ENCODE measurements at places on chromosomes 2 and 18.

GRCh38 chr18:78768656-78769501 lies 210.7 kb upstream of the SALL3 start:
- DNase-seq: no peak

GRCh38 chr2:234422981-234423431 lies 73.9 kb downstream of the ARL4C start:
- DNase-seq: peak; percentile 57

GRCh38 chr2:118807668-118808428 lies 39.6 kb downstream of the EN1 start:
- DNase-seq: no peak

DNA sequence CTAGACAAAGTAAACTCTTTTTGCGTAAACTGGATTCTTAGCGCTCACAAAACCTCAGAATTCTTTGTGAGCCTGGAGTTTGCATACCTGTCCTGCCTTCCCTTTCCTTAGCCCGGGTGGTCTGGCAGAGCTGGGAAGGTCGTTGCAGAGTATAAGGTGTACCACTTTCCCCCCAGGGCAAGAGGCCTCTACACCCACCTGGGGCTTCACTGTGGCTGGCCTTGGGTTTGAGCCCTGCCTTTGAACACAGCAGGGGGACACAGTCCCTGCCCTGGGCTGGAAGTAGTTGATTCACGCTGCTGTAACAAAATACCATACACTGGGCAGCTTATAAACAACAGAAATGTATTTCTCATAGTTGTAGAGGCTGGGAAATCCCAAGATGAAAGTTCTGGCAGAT lies 133.9 kb downstream of the B3GNT2 start:
- no peak for DNase-seq

DNA sequence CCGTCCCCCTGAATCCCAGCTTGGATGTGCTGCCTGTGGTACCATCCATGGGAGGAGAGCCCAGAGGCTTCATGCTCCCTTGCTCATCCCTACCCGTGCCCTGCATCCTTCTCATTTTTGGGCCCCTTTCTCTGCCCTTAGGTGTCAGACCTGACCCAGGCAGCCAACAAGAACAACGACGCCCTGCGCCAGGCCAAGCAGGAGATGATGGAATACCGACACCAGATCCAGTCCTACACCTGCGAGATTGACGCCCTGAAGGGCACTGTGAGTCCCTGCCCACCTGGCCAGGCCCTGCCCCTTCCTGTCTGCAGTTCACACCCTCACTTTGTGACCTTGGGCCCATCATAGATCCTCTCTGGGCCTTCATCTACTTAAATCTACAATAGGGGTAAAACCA lies 2.5 kb downstream of the DES start:
- DNase-seq: no peak

- DNase-seq: no peak
Measured at GRCh38 chr18:63316612-63317555, 2.7 kb downstream of the BCL2 start.

- DNase-seq: no peak
Measured at GRCh38 chr2:109282360-109282759, 153.4 kb downstream of the SH3RF3 start.

DNA sequence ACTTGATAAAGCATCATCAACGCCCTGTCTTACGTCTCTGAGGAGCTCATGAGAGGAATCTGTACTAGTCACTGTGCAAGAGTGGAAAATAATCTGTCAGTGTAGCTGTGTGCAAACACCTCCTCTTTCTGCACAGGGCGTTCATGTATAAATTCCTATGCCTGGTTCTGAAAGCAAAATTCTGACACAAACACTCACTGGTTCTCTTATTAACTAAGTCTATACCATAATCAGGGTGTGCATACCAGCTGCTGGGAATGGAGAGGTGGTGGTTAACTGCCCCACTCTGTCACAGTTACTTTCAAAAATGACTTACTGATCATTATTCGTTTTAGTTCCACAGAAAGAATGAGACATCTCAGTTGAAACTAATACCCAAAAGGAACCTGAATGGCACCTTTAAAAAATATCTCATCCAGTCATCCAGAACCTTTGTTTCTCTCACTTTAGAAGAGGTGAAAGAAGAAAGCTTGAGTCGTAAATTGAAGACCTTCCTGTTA lies 35.7 kb downstream of the STK39 start:
- peak; percentile 48 for DNase-seq

GRCh38 chr2:226256709-226257376 lies 542.8 kb downstream of the IRS1 start:
- DNase-seq: no peak

DNA sequence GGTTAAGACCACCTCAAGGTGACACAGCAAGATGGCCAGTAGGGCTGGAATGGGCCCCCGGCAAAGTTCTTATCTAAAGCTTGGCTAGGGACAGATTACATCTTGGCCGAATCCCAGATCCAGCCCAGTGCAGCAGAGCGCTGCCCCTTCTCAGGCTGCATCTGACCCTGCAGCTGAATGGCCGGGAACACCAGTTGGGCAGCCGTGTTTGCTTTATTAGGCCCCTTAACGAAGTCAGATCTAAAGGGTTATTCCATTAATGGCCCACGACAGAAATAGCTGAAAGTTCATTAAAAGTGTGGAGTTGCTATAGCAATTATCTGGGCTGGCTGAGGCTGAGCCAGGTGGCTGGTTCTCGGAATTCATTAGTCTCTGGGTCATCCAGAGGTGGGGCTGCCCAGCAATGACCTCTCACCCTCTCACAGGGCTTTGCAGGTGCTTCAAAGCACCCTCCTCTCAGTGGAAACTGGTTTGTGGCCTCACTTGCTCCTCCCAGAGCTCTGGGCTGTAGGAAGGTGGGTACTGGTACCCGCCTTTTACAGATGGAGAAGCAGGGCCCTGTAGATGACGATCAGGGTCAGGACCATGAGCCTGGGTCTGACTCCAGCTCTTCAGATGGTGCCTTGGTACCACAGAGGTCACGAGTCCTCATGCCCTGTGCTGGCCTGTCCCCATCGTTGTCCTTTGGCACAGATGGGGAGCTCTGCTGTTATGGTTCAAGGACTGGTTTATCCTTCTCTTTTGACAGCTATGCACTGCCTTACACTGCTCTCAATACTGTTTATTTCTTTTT lies 68.8 kb downstream of the EMX1 start:
- DNase-seq: no peak

- DNase-seq: no peak
Measured at GRCh38 chr2:211941216-211941747, 597.3 kb downstream of the ERBB4 start.

DNA sequence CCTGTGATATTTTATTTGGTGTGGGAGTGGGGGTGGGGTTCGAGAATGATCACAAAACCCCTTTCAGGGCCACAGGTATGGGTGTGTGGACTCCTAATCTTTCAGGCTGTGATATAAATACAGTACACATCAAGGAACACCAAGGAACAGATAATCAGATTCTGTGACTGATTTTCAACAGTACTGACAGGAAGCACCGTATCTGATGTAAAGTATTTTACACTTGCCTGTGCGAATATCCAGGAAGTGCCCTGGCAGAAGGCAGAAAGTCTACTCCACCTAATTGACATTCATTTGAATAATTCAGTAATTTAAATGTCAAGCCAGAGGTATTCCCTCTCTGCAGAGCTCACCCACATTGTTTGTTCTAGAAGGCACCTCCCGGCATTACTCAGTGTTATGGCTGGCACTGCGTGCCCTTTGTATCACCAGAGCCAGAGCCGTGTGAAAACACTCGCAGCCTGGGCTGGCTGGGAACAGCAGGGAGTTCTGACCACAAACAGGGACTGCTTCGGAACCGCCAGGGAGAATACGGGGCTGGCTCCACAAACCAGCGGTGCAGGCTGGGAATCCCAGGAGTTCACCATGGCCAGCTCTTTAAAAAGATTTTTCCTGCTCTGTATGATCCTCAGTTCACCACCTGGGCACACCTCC lies 91.8 kb downstream of the ACVR1 start:
- DNase-seq: no peak

DNA sequence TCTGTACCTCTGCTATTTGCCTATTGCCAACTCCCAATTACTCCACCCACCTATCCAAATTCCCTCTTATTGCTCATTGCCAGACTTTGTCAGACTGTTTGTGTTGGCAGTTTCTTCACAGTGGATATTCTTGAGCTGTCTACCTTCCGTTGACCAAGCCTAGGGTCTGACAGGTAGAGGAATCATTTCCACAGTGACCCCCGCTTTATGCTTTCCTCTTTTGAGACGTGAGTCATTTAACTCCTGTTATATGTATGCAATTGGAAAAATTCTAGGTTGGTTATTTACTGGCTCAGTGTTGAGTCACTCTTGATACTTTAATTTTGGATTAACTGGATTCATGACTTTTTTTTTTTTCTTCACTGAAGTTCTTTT lies 187.7 kb downstream of the IRS1 start:
- DNase-seq: no peak

DNA sequence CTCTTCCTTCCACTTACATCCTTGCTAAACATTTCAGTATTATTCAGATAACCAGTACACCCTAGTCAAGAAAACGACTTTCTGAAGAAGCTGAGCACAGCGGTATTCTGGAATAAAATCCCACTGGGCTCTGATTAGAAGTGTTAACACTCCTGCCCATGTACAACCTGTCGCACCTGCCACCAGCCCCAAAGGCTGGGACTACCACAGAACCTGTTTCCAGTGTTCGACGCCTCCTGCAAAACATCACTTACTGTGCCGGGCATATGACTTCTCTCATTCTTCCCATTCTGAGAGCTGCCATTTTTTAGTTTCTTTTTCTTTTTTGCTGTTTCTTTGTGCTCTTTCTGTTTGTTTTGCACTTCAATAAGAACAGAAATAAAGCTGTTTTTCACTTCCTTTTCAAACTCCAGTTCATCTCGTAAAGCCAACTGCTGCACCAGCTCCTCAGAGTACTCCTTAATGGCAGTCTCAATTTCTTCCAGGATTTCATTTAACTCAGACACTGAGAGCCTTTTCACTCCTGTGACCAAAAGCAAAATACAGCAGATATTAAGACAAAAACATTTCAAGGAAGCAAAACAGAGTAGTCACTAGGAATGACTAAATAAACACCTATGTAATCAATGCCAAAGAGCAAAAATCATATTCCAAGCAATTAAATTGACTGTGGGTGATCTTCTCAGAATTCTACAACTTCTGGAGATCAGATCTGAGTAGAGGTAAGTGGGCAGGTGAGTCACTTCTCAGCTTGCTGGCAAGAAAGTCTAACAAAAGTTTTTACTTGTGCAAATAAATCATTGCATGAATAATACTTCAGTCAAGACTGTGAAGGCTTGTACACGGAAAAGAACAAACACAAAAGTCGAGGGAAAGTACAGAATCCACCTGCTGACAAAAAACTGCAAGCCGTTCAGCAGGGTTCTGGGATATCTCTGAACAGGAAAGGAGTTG lies 19.3 kb downstream of the FEZ2 start:
- DNase-seq: no peak

- no peak for DNase-seq
Measured at GRCh38 chr2:29743516-29743915, 177.9 kb downstream of the ALK start.
